Activated CD4-positive, alpha-beta T cell treated with anti-CD3 and anti-CD28 coated beads for 1 hour (primary cell): ENCODE measurements at places on chromosomes 4 and X.

DNA sequence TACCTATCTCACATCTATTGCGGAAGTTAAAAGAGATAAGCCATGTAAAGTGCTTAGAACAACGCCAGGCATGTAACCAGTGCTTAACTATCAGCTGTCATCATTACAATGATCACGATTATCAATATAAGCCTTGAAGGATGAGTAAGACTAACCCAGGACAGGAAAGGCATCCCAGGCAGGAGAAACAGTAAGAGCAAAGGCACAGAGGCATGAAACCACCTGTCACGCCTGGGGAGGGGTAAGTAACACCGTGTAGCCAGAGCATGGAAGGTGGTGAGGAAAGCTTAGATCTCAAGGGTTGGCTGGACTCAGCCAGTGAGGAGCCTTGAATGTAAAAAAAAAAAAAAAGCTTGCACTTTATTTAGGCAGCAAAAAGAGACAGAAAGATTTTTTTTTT is 71.7 kb upstream of the NOCT start:
- DNase-seq: no peak

GRCh38 chrX:101347859-101348451 is 587 bp downstream of the TIMM8A start:
- no peak for DNase-seq

GRCh38 chr4:26020083-26020668 is 106.2 kb downstream of the SMIM20 start:
- DNase-seq: no peak

DNA sequence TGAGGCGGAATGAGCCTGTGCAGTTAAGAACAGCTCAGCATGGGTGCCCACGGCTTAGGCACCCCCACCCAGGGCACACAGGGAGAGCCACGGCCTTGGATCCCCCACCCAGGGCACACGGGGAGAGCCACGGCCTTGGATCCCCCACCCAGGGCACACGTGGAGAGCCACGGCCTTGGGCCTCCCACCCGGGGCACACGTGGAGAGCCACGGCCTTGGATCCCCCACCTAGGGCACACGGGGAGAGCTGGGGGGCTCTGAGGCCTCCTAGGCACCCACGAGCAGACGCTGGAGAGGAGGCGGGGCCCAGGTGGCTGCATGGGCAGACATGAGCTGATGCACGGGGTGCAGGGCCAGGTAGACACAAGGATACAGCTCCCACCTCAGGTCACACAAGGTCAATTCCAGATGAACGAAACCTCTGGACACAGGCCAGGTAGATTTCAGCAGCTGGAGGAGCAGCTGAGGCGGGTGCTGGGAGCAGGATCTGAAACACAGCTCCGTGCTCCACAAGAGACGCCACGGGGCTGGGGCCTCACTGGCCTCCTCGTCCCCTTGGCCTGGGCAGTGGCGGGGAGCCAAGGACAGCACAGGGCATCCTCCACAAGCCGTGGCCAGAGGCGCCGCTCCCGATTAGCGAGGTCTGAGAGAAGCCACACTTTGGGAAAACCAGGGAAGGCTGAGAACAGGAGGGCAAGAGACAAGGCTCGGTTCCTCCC is 30.8 kb downstream of the GAK start:
- no peak for DNase-seq

DNA sequence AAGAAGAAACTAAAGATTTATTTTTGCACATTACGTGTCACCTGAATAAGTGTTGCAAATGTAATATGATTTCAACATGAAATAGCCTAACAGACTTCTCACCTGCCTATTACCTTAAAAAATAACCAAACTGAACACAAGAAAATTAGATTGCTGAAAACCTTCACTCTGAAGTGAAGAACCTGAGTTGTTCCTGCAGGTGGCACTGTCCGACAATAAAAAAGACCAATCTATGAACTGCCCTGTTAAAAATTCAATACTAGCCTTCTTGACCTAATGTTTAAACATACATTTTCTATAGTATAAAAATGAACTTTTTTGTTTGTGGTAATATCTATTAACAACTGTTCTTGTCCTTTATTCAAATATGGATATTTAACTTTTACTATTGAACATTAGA is 69.2 kb upstream of the PNPLA4 start:
- DNase-seq: no peak

DNA sequence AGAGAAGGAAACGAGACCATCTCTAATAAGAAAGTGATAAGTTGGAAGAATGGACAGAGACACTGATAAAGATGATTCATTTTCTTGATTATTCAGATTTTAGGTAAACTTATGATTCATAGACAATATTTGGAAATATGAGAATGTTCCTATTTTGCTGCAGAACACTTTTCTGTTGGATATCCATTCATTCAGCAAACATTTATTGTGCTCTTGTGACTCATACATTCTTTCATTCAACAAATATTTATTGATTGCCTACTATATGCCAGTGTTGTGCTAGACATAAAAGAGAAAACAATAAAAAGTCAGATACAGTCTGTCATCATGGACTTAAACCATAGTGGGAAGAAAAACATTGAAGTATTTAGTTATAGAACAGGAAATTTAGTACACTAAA is 1232.0 kb downstream of the STIM2 start:
- DNase-seq: no peak

GRCh38 chr4:1578251-1578773 is 105.8 kb downstream of the FAM53A start:
- DNase-seq: no peak

DNA sequence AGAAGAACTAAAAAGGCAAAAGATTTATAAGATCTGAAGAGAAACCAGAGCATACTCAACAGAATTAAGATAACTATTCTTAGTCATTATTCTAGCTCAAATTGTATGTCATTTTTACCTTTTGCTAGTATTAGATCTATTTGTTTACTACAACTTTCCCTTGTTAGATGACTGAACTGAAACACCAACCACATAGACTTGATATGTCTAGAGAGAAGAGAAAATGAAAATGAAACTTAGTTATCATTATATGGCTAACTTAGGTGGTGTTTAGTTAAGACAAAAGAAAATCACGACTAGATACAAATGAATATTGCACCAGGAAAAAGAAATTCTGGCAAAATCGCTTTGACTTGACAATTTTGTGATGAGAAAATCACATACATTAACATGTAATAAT is 690.8 kb downstream of the PCDH18 start:
- DNase-seq: no peak

GRCh38 chrX:46770817-46771163 is 11.9 kb upstream of the SLC9A7 start:
- no peak for DNase-seq

DNA sequence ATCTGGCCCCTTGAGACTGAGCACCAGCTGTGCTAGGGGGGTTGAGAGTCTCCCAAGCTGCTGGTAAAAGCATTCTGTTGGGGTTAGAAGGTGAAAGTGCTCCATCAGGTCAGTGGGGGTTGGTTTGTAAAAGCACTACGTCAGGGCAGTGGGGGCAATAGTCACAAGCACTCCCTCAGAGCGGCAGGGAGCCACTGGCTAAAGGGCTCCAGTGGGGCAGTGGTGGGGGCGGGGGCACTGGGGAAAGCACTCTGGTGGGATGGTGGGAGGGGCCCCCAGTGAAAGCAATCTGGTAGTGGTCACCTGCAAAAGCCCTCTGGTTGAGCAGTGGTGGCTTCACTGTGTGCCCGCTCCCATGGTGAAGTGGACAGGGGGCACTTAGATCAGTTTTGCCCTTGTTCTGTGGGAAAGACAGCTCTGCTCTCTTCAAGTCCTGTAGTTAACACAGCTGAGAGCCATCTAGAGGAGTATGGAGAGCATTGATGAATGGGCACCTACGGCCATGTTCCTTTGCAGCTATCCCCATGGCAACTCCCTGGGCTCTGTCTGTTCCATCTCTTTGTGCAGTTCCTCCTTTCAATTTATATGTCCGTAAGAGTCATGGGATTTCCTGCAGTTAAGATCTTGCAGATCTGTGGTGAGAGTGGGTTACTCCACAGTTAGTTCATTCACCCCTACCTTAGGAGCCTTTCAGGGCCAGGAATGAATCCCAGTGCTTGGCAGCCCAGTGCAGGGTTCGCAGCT is 106.4 kb downstream of the SH3BGRL start:
- no peak for DNase-seq

- no peak for DNase-seq
Measured at GRCh38 chr4:183986971-183987946, 82.2 kb downstream of the STOX2 start.

DNA sequence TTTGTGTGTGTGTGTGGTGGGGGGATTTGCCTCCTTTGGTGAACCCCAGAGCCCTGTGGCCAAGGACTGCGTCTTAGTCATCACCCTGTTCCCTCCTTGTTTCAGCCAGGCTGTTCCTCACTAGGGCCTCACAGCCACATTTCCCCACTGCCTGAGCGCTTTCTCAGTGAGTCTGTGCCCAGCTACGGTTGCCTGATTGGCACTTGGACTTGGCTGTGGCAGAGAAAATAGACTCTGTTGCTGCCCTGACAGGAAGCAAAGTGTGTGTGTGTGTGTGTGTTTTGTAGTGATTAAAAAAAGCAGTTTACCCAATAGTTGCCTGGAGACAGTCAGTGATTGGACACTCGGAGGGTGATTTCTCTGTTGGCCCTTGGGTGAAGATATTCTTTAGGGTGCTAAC is 113.0 kb downstream of the UCHL1 start:
- DNase-seq: no peak

DNA sequence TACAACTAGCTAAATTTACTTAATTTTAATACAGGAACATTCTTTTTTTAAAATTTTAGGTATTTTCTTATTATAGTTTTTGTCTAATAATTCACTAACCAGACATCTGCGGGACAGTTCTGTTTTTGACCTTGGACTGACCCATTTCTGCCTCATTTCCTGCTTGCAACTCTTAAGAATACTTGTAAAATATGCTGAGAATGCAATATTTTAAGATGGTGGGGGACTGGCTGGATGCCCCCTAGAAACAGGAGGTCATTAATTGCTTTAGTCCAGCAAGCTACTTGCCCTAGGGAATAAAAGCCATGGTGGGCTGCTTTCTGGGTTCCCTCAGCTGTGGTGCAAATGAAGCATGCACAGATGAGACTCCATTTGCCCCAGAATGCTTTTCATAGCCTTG is 2348.4 kb downstream of the PCDH7 start:
- DNase-seq: no peak

- no peak for DNase-seq
Measured at GRCh38 chr4:8820178-8821102, 51.2 kb downstream of the HMX1 start.

- DNase-seq: no peak
Measured at GRCh38 chr4:107220976-107221375, 184.9 kb upstream of the DKK2 start.

DNA sequence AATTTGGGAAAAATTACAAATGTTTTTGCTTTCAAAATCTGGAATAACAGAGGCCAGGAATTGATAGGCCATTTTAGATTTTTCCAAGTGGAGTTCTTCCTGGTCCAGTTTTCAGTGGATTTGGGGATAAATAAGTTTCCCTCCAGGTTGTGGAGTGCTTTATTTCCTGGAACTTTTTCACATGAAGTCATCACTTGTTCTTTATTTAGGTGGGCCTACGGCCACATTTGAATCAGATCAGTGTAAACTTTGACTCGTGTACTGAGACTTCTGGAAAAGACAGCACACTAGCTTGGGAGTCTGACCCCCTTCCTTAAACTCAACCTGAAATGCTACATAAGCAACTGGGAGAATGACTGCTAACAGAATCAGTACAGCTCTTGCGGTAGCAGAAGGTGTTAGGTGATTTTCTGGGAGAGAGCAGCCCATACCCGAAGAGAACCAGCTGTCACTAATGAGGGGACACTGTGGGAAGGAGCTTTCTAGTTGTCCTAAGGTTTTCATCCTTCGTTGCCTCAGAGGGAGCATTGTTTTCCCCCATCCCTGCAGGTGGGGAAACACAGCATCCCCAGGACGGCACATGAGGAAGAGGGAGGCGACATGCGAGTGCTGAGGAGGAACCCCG is 235.2 kb upstream of the FAT1 start:
- DNase-seq: no peak

DNA sequence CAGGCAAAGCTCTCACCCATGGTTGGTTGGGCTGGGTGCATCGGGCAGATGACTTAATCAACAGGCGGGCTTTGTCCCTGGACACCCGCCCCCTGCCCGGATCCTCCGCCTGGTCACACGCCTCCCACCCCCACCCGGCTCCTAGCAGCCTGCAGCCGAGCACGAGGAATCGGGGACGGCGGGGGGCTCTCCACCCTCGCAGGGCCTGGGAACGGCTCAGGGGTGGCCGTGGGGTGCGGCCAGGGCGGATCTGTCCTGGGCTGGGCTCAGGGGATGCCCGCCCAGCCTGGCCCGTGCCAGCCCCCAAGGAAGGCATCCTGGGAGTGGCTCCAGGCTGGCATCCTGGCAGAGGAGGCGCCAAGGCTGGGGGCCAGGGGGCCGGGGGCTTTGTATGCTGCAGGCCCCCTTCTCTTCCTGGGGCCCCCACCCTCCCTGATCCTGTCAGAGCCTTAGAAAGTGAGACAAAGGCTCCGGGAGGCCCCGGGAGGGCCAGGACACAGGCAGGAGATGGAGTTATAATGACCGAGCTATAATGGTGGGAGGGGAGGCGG is 32.5 kb upstream of the FGFR3 start:
- DNase-seq: no peak

DNA sequence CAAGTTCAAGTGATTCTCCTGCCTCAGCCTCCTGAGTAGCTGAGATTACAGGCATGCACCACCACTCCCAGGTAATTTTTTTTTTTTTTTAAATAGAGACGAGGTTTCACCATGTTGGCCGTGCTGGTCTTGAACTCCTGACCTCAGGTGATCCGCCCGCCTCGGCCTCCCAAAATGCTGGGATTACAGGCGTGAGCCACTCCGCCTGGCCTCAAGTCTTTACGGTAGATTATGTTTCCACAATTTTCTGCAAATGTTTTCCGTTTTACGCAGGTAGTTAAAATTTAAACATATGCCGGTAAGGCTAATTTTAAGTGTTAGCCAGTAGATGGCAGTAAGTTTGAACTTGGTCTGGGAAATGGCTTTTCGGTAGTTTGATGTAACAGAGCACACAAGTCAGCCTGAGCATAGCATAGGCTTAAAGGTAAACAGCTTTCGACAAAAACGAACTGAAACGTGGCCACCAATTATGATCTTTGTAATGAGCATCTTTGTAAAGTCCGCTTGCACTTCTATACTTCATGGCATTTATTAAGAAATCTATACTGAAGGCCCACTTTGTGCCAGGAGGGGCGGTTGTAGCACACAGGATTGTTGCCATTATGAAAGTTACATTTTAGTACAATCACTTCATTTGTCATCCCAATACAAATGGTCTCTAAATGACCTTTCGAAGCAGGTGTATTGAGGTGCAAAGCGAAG is 31.1 kb downstream of the CCKAR start:
- no peak for DNase-seq
